ENCODE measurements at places on chromosomes 5 and 9.
A peak's percentile ranks its signal among the peaks of the same experiment; 100 is the strongest.

DNA sequence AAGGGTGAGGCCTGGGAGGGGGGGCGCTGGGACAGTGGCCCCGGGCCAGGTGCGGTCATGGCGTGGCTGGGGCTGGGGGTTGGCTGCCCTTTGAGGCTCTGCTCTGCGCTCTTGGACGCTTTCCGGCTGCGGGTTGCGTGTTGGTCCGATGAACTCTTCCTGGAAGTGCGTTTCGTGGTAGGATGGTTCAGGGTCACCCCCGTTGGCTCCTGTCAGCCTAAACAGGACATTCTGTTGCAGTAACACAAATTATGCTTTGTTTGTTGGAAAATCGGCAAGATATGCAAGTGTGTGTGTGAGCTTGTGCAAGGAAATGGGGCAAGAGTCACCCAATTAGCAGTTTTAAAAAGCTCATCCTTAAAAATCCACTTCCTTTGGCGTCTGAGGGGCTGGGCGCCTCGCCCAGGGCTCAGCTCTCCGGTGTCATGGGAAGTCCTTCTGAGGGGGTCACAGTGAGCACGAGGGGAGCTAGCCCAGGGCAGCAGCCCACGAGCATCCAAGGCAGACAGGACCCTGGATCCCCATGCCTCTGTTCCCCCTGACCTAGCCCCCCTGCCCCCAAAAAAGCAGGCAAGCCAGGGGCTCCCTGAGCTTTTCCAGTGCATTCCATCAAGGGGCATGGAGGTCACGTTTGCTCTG is 22.2 kb upstream of the RNU6ATAC start:
- no peak for DNase-seq

DNA sequence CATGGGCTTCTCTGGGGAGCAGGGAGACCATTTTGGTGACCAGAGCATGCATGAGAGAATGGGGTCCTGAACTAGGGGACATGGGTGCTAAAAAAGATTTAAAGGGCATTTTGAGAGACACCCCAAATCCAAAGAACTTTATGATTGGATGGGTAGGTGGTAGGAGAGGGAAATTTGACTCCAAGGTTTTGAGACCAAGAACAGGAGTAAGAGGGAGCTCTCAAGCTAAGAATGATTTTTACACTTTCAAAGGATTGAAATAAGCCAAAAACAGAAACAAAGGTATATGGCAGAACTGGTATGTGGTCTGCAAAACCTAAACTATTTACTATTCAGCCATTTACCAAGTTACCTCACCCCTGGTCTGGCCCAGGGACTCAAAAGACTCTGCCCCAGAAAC is 318.2 kb upstream of the CLINT1 start:
- no peak for DNase-seq

GRCh38 chr9:32823551-32823950 is 40.2 kb downstream of the TMEM215 start:
- DNase-seq: no peak

DNA sequence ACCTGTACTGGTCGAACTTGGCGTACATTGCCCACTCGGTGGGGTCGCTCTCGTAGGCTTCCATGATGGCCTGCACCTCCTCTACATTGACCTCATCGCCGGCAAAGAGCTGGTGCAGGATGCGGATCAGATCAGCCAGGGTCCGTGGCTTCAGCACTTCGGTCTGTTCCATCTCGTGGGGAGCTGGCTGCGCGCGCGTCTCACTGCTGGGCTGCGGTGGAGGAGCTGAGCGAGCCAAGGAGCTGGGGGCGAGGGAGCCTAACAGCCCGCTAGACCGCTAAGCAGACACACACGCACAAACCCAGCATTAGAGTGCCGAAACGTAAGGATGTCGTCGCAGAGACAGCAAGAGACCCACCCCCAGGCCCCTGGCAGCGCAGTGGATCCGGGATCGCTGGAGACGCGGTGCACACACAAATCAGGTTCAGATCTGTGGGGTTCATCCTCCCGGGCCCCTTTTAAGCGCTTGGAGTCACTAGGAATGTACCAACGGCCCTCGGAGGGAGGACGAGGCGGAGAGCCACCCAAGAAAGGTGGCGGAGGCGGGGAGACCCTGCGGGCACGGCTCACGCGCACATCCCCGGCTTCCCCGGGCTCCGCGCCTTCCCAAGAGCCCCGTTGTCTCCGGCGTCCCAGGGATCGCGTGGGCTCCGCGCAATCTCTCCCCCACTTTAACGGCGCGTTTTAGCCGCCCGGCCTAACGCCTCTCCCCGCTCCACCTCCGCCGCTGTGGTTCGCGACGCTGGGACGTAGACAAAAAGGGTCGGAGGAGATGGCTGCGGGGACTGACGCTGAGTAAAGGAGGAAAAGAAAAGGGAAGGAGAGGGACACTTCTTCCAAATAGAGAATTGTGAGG is at the start of gene CDO1:
Gene CDO1, minus strand, starts transcription at position 434 of the 856 bp plus-strand sequence. Its CDS starts 262 bp downstream, at position 172.
- DNase-seq: peak; percentile 24

GRCh38 chr5:89844548-89844947 is 565.0 kb downstream of the CETN3 start:
- DNase-seq: no peak

- no peak for DNase-seq
These were observed 94.4 kb downstream of the ANKH start for GRCh38 chr5:14777187-14777586.

GRCh38 chr5:9888501-9888901 is 258.4 kb upstream of the TAS2R1 start:
- DNase-seq: no peak

GRCh38 chr5:136246122-136246521 is 53.2 kb upstream of the SMIM32 start:
- no peak for DNase-seq

GRCh38 chr5:120684749-120685415 is 220.8 kb downstream of the PRR16 start:
- no peak for DNase-seq

Data from activated T-cell treated with anti-CD3 and anti-CD28 coated beads, Interleukin-2, amount 50 U/mL, for 1 hour (primary cell).